ENCODE measurements at places on chromosomes 13 and 19. TPM values are rescaled to one million over a fixed set of nuclear protein-coding genes. Genes with fewer than 3 reads are reported as not detected.

Gene LILRB2
- not detected for polyA plus RNA-seq

Gene VSTM1
- not detected for polyA plus RNA-seq

Gene LSM7
- 434 TPM for polyA plus RNA-seq

Gene RASA3
- 11.2 TPM for polyA plus RNA-seq

Gene C1QTNF9
- polyA plus RNA-seq: not detected

Gene PRKACA
- polyA plus RNA-seq: 13.0 TPM

Gene ZNF773
- polyA plus RNA-seq: 4.2 TPM

Data from GM23338 (cell line).